ENCODE measurements at places on chromosomes 1 and 21. TPM values are rescaled to one million over a fixed set of nuclear protein-coding genes. Genes with fewer than 3 reads are reported as not detected.

DNA sequence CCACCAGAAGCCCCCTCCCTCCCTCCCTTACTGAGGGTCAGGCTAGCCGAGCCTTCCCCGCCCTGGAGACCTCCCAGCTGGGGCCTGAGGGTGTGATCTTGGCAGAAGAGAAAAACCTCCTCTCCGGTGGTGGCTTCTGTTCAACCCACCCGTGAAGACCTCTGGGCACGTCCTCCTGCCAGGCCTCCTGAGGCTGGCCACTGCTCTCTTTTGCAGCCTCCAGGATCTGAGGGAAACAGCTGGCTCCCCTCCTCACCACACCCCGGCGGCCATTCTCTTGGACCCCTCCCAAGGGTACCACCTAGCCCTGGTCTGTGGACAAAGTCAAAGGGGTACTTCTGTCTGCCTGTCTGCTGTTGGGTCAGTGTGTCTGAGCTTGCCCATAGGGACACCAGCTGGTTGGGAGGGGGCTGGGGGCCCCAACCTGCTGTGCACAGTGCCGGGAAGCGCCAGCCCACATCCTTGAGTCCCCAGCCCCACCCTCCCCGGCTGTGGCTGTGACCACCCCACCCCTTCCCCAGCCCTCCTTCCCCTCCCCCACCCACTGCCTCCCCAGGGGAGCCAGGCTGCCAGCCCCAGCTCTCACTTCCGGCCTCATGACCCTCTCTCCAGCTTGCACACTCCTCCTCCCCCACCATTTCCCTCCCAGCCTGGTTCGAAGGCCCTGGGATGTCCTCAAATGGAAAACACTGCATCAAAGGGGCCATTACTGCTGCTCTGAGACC is 48.1 kb downstream of the AHDC1 start:
- no peak for DNase-seq

GRCh38 chr1:52531249-52531872 is 21.5 kb downstream of the TUT4 start:
- DNase-seq: no peak

DNA sequence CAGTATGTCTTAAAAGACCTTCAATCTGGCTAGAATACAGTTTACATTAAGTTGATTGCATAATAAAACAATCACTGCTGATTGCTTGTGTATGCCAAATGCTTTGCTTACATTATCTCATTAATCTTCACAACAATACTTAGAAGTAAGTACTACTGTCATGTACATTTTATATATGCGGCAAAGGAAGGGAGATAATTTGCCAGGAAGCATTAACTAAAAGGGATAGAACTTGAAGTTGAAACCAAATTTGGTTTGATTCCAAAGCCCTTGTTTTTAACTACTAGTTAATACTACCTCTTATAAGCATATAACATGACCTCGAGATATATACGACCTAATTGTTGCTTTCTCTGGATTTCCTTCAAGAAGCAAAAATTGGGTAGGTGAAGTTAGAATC is 155.8 kb downstream of the NTMT2 start:
- no peak for DNase-seq

LINGO4 gene
- total RNA-seq: not detected

DNA sequence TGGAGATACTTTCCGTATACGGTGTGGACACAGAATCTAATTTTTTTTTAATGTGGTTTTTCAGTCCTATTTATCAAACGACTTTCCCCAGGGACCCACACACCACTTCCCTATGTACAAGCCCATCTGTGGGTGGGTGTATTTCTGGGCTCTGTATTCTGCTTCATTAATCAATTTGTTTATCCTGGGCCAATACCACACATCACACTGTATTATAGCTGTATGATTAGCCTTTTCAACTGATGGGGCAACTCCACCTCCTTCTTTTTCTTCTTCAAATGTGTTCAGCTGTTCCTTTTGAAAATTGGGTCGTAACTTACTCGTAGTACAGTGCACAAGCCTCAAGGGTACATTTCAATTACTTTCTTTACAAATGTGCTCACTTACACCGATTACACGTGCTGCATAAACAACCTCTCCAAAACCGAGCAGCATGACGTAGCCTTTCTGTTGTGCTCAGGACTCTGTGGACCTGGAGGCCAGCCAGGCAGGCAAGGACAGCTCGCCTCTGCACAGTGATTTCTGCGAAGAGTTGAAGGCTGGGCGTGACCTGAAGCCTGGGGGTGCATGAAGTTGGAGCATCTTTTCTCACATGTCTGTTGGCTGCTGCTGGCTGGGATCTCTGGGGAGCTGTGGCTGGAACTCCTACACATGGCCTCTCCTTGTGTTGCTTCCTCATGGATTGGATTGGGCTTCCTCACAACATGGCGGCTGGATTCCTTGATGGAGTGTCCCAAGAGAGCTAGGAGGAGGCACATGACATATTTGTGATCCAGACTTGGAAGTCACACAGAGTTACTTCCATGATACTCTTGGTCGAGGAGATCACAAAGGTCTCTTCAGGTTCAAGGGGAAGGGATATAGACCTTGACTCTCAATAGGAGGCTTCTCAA is 126.5 kb downstream of the CRYAA start:
- DNase-seq: no peak

- DNase-seq: no peak
These were observed 720 bp upstream of the F3 start for GRCh38 chr1:94542088-94542870.

FAM167B gene
- total RNA-seq: 0.78 TPM

DNA sequence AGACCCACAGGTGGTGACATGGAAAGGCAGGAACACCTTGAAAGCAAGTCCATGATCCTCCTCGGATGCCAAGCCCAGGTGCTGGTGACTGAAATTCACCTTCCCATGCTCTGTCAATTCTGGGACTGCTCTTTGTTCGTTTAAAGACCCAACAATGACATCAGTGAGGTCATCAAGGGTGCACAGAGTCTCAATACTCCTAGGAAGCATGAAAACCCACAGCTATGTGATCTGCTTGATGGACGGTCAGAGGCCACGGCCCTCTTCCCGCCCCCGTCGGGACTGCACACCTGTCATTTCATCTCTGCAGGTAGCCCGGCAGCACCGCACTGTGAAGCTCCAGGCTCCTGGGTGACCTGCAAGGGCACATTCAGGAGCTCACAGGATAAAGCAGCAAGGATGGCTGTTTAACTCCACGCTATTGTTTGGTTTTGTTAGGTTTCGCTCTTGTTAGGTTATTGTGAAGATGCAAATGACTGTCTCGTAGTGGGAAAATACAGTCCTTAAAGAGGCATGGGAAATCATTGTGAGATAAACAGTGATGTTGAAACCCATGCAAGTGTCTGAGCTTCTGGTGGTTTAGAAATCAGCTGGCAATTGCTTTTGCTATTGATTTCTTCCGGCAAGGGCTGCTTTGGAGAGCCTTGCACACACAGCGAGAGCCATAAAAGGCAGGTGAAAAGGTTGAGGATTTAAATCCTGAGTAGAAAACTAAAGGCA is 124.8 kb upstream of the AJAP1 start:
- DNase-seq: no peak

GRCh38 chr1:45767035-45767434 is 16.6 kb upstream of the IPP start:
- no peak for DNase-seq

Data from thoracic aorta (tissue), 2 donors.